ENCODE measurements at places on chromosomes 6 and 20.

- peak; percentile 20 for DNase-seq
These were observed 118.4 kb downstream of the FARS2 start for GRCh38 chr6:5379647-5380242.

GRCh38 chr20:38962044-38962927 is at the start of gene DHX35:
Gene DHX35, plus strand, starts transcription at chr20:38962344. Its CDS starts 24 bp downstream, at chr20:38962368.
- peak; percentile 99 for DNase-seq

DNA sequence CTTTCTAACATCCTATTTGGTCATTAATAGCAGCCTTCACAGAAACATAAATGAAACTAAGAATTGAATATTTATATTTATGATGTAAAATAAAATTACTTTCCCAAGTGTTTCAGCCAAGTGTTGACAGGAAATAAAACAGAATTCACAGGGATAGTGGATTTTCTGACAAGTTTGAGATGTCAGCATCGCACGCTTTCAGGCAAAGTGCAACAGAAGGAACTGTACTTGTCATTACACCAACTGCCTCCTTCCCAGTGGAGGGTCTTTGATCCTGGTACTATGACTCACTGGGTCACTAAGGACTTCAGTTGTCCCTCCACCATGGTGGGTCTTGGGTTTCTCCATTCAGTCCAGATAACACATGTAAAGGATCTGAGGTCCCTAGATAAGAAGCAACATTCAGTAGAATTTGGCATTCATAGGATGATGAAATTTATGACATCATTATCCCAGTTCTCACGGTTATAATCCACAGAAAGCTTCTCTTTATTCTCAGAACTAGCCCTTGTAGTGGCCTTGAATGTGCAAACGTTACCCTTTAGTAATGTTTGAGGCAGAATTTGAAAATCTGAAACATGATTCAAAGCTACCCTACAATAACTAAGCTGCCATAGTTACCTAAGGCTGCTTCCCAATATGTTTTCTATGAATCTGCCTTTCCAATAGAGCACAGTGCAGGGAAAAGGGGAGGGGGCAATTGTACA is 3.8 kb upstream of the TNFAIP3 start:
- no peak for DNase-seq

DNA sequence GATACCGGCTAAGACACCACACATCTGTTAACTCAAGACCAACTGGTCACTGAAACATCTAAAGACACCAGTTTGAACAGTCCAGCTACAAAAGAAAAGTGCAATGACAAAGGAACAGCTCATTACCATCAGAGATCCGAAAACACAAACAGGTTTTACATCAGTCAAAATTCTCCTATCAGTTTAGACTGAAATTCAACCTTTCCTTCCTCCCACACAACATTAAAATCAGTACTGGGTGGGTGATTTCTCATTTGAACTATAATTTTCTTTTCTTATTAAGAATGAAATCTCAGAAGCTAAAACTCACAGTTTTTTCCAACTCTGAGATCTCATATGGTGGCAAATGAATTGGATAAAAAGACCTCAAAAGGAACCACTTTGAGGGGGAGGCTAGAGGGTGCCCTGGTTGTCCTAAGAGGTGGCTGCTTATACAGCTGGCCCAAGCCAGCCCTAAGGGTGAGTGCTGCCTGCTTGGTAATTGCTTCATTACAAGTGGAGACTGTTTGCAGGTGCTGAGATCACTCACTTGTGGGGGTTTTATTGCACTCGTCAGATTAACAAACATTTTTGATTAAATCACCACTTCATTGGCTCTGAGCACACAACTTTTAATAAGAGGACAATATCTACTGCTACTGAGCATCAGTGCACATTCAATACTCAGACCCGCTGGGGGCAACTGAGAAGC is 4.3 kb downstream of the CCDC167 start:
- no peak for DNase-seq

DNA sequence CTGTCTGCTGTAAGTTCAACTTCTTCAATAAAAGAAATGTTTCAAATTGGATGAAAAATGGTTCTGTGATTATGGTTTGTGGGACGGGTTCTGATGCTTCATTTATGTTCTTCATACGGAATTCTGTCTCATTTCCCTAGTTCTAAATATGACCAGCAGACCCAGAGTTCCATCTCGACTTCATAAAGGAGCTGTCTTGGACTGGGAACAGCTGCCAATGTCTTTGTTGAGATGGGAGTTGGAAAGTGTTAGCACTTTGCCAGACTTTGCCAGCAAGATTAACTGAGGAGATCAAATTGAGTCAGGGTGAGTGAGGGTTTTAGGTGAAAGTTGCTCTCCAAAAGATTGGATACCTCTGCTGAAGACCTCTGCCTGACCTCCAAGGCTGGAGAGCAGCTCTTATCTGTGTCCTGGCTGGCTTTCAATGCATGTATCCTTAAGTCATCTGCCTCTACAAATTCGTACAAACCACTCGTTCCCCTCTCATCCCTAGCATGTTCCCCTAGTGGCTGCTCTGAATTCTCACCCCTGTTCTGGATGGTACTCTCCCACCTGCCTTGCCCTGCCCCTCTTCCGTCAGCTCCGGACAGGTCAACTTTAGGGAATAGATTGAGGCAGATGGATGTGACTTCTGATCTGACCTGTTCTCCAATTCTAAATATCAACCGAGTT is at the start of gene EFCAB8:
Gene EFCAB8 (plus strand): TSS at position 223 of the 672 bp plus-strand sequence. CDS start 4,870 bp downstream, outside the sequence.
- DNase-seq: no peak

GRCh38 chr6:2944405-2945152 is 26.8 kb downstream of the SERPINB6 start:
- no peak for DNase-seq

DNA sequence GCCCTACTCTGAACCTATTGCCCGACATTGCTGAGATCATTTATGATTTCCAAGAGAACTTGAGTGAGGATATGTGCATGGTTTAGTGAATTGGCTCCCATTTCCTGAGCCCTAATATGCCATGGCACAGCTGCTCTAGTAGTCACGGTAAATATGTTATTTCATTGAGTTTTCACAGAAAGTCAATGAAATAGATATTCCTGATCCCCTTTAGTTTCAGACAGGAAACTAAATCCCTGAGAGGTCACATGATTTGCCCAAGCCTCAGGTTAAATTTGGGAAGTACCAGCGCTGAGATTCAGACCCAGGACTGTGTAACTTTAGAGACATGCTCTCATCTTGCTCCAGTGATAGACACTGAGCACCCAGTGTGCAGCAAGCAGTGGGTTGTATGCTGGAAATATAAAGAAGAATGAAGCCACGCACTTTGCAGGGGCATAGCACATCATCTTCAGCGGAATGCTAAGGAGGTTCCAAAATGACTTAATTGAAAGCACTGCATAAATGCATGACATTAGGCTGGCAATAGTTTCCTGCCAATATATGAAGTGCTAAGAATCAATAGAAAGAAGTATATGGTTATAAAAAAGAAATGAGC is 70.6 kb downstream of the FARS2 start:
- DNase-seq: no peak

- DNase-seq: no peak
These were observed 70.5 kb upstream of the FKBP1C start for GRCh38 chr6:63140692-63141318.

DNA sequence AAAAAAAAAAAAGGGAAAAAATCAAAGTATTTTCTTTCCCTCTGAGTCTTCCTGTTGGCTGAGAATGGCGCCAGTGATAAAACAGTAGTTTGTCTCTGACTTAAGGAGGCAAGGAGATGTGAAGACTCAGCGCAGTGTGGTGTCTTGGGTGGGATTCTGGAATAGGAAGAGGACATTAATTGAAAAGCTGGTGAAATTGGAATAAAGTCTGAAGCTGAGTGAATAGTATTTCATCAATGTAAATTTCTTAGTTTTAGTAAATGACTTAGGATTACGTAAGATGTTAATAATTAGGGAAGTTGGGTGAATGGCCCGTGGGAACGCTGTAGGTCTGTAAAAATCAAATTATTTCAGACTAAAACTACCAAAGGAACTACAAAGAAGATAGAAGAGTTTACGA is 122.8 kb upstream of the ZNF217 start:
- DNase-seq: no peak

DNA sequence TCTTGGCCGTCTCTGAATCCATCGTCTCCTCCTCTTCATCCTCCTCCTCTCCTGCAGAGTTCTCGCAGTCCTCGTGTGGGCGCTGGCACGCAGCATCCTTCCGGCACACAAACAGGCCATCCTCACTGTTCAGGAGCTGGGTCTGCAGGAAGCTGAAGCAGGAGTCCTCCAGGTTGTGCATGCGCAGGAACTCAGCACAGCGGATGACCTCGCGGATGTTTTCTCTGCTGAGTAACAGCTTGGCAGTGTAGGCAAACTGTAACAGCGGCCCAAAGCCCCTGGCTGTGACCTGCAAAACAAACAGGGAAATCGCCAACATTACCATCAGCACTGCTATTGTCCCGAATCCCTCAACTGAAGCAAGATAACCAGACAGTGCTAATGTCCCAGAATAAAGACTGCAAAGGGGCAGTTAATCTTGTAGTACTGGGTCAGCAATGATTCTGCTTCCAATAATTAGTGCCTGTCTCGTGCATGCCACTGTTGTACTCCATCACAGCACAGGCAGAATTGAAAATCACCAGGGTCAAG is 57.4 kb downstream of the GJA10 start:
- DNase-seq: no peak

DNA sequence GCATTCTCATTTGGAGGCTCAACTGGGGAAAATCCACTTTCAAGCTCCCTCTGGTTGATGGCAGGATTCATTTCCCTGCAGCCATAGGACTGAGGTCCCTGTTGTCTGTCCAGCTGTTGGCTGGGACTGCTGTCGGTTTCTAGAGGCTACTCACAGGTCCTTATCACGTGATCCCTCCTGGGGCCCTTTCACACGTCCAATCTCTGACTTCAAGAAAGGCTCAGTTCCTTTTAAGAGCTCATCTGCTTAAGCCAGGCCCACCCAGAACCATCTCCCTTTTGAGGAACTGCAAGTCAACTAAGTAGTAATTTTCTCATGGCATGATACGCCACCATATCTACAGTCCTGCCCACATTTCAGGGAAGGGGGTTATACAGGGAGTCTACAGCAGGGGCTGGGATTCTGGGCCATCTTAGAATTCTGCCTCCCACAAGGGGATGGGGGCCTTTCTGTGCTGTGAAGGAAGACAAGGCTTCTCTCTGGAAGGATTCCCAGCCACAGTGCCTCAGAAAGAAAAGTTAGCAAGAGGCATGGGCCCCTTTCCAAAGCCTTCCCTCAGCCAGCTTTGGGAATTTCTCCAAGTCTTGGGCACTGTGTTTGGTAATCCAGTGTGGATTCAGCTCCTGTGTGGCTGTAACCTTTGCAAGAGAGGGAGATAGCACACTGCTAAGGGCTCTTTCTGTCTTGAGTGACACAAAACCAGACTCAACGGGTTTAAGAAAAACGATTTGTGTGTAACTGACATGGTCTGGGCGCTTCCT is 66.4 kb downstream of the CTCFL start:
- DNase-seq: peak; percentile 13

DNA sequence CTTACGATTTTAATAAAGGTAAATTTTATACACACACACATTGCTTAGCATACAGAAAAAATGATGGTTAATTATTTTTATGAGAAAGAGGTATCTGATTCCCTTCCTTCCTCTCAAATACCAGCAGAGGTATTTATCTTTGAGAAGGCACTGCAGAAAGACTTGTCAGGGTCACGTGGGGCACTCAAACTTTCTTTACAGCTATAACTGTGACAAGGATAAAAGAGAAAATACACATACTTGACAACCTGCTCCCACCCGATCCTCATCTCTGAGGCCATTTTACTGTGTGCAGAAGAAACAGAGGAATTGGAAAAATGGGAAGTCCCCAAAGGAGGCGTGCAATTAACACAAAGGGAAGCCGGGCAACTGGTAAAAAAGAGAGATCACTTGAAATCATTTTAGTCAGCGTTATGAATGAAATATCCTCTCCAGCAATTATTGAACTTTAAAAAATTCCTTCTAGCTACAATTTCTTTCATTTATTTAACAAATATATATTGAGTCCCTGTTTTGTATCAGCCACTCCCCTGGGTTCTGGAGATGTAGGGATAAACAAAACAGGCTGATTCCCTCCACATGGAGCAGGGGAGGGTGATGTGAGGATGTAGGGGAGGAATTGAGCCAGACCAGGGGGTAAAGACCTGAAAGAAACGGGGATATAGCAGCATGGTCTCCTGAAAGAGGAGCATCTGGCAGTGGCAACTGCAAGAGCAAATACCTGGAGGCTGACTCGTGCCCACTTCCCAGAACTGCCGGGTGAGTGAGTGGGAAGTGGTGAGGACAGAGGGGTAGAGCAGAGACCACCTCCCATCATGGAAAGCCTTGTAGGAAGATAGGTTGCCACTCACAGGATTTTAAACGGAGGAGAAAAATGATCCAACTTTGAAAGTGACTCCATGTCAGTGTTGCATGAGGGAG is 510.3 kb downstream of the KIF16B start:
- no peak for DNase-seq

DNA sequence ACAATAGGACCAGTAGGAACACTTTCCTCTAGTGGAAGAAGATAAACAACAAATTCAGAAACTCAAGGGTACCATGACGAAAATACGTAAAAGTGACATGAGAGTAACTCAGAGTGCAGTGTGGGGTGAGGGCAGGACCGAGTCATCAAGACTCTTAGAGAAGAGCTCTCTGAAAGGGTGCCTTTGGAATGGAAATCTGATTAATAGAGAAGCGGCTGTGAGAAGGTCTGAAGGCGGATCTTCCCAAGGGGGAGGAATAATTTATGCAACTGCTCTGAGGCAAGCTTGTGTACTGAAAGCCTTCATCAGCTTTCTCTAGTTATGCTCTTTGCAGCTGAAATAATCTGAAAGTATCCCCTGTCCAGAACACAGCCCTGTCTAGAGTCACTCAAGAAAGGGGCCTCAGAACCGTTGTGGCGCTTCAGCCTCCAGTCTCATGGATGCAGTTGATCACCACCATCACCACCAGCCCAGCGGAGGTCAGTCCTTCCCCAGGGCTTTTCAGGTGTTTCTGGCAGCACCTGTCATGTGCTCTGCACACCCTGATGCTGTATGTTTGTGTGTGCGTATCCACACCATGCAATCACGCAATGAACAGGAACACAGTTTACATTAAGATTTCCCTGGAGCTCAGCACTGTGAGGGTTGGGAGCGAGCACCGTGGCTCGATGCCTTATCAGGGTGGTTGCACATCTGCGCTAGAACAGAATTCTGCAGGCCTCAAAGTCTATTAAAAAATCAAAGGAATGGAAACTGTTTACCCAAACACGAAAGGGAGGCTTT is 396.5 kb downstream of the SMOC2 start:
- no peak for DNase-seq

DNA sequence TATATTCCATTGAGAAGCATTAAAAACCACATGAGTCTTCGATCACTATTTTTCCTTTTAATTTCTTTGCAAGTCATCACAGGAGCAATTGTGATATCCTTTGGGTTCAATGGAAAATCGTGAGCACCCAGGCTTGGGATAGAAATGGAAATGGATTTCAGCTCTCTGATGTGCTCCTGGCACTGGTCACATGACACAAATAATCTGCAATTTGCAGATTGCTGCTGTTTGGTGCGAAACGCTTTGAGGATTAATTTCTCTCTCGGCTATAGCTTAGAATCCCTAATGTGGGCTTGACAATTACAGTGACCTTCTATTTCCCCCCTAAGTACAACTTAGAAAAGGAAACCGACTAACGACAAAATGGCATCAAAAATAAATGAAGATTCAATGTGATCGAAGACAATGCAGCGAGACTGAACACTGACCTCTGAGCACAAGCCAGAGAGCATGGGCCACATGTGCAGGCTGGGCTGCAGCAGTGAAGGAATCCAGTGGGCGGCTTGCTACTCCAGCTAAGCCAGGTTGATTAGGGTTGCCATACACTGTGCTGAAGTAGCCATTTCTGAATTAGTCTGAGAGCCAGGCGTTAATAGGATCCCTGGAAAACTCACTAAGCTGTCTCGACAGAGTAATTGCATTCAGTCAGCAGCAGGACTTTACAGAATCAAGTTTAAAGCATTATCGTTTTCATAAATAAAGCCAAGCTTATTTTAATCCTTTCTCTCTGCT is 301.8 kb upstream of the AGPAT4 start:
- no peak for DNase-seq

GRCh38 chr6:121443971-121444541 is 8.6 kb downstream of the GJA1 start:
- peak; percentile 39 for DNase-seq

Data from adipocyte (in vitro differentiated cells).